ENCODE measurements at places on chromosomes 2 and 18.

DNA sequence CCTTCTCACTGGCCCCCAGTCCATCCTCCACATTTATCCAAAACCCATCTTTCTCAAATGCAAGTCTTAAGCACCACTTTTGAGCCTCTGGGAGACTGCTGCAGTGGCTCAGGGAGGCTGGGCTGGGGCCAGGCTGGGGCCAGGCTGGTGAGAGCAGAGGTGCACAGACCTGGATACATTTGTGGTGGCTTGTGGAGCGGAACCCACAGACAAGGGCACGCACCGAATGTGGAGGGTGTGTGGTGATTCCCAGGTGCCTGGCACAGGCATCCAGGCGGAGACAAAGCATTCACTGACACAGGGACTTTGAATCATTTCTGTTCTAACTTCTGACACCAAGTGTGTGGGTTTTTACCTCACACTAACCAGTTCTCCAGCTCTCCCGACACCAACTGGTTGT is 42.2 kb upstream of the MGAT4A start:
- DNase-seq, result no peak

DNA sequence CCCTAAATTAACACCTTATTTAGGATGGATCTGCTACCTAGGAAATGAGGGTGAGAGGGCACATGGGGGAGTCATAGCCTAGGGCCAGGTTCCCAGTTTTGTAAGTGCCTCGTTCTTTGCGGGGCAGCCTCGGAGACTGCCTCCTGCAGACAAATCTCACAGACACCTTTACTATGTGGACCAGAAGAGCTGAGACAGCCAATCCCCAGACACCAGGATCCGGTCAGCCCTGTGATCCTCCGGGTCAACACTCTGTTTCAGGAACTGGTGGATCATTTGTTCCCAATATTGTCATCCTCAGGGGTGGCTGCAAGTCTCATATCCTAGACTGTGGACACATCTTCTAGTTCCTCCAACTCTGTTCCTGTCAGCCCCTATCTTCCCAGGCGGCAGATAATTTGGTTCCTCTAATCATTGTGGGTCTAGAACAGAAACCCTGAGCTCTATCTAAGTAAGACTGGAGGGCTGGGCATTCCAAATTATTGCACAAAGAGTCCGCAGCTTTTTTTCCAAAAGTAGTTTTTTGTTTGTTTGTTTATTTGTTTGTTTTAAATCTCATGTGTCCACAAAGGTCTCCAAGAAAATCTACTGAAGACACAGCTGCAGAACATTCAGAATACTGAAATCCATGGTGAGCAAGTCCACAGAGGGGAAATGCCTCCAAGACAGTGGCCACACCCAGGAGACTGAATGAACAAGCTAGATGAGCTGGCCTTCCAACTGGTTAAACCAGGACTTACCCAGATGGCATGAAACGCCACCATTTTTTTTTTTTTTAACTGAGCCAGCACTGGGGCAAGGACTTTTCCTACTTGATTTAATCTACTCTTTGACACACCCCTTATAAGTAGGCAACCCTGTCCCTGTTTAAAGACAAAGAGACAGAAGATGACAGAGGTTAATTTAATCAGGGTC is 6.2 kb upstream of the GDF7 start:
- no peak for DNase-seq

GRCh38 chr2:25256488-25256875 is 85.2 kb downstream of the DNMT3A start:
- no peak for DNase-seq

GRCh38 chr2:234840336-234840735 is 111.5 kb upstream of the SH3BP4 start:
- DNase-seq, result no peak

- DNase-seq, result no peak
These were observed 2.5 kb upstream of the PER2 start for GRCh38 chr2:238290715-238291549.

DNA sequence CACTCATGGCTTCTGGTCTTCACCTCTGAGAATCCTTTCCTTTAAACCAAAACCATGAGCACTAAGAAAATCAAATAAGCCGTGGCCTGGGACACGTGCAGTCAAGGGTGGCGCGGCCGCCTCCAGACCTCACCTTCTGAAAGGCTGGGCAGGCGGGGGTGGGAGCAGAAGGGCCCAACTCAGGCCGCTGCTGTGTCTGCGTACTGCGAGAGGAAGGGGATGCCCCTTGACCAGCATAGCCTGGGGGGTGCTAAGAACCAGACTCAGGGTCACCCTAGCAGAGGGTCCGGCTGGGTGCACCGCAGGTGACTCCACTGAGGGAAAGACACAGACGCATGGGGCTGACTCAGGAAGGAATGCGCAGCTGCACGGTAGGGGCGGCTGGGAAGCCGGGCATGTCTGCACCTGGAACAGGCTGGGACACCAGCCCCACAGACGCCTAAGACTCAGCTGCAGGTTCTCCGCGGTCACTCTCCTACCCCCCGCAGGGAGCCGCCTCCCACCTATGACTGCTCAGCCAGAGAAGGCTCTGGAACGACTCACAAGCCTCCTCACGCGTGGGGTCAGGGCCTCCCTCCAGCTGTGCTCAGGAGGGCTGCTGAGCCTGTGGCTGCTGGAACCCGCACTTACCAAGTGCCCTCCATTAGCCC is 432.4 kb upstream of the MYT1L start:
- no peak for DNase-seq

GRCh38 chr2:75489721-75490120 is 71.0 kb downstream of the EVA1A start:
- no peak for DNase-seq

GRCh38 chr18:77151033-77151771 is 18.6 kb upstream of the MBP start:
- DNase-seq, result no peak

GRCh38 chr2:107817378-107817777 is 9.3 kb upstream of the RGPD4 start:
- DNase-seq, result no peak

GRCh38 chr18:49487711-49488310 is 777 bp upstream of the C18orf32 start:
- DNase-seq, result no peak

DNA sequence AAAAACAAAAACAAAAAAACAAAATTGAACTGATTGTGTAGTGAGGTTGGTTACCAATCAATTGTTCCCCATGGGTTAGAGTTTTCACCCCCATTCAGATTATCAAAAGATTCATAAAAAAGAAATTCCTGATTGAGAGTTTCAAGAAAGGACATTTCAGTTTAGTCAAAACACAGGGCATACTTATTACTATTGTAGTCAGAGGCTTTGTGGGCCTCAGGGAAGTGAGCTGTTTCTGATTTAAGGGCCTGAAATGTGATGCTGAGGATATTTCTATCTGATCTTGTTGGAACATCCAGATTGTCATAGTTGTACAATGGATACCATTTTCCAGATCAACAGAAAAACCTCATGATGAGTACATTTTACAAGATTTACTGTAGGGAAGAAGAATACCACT is 368.1 kb upstream of the NETO1 start:
- DNase-seq, result no peak

GRCh38 chr18:6821356-6821755 is 91.8 kb downstream of the ARHGAP28 start:
- no peak for DNase-seq

GRCh38 chr18:47815486-47816270 is 114.8 kb downstream of the SMAD2 start:
- DNase-seq, result no peak

DNA sequence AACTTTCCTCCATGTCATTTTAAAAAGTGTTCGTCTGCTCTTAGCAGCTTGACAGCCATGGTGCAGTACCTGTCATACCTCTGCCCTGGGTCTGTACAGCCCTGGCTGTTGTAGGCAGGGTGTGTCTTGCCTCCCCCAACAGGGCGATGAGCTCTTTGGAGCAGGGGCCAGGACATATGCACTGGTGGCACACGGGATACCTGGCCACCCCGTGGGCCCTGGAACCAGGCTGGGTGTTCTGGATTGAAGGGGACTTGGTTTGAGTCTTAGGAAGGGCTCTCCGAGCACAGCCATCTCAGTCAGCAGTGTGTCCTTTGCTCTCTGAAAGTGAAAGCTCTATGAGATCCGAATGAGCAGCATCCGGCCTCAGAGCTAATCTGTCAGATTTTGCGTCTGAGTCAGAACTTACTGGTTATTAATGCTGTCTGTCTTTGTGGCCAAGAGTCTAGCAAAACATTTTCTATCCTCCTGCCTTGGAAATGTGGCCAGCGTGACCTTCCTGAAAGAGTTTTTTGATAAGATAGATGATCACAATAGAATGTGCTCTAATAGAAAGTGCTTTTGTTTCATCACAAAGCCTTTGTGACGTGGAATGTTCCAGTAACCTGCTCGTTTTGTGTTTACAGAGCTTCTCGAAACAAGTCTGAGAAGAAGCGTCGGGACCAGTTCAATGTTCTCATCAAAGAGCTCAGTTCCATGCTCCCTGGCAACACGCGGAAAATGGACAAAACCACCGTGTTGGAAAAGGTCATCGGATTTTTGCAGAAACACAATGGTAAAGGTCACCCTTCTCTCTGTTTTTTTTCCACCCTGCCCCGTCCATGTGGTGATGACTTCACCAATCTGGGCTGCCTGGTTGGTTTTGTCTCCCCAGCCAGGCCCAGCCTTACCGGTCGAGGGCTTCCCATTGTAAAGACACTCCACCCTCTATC is 77.3 kb upstream of the RPL31 start:
- no peak for DNase-seq

- no peak for DNase-seq
These were observed 271.5 kb downstream of the AGAP1 start for GRCh38 chr2:235765181-235765820.

- DNase-seq, result no peak
These were observed 40.4 kb upstream of the ANKRD62 start for GRCh38 chr18:12053289-12053688.

GRCh38 chr2:231058761-231059550 is 2.3 kb downstream of the PSMD1 start:
- no peak for DNase-seq

DNA sequence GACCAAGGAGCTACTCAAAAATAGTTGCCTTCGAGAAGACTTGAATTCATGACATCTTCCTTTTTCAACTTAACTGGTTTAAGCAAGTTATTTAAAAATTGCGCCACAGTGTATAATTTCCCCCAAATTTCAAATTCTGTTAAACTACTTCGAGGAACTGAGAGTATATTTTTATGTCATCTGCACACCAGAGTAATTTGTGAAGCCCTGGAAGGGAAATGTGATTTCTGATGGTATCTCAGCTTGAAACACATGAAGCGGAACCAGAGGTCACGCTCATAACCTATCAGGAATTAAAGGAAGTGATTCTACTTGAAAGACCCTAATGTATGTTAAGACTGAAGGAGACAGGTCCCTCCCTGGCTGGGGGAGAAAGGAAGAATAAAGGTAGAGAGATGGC is 33.9 kb upstream of the DARS1 start:
- no peak for DNase-seq

DNA sequence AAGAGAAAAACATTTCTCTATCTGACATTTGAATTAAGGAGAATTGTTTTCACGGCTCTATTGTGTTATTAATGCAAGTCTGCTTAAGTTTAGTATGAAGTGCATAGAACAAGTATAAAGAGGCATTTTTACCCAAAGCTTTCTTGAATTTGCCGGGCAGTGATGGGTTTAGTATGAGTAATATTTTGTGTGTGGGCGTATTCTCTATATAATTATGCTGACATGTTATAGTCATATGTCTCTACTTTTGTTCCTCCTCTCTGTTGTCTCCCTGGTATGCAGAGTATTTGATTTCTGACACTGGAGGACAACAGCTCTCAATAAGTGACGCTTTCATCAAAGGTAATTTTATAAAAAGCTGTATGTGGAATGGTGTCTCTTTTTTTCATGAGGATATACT is 45.9 kb downstream of the PIKFYVE start:
- DNase-seq, result no peak

- no peak for DNase-seq
These were observed 5.3 kb upstream of the KCTD18 start for GRCh38 chr2:200515155-200515554.

GRCh38 chr18:57898506-57899124 is 95.5 kb upstream of the ATP8B1 start:
- DNase-seq, result no peak

GRCh38 chr18:2111456-2111855 is 459.8 kb downstream of the METTL4 start:
- no peak for DNase-seq

- DNase-seq, result no peak
These were observed 40.4 kb upstream of the MTIF2 start for GRCh38 chr2:55309446-55309845.

DNA sequence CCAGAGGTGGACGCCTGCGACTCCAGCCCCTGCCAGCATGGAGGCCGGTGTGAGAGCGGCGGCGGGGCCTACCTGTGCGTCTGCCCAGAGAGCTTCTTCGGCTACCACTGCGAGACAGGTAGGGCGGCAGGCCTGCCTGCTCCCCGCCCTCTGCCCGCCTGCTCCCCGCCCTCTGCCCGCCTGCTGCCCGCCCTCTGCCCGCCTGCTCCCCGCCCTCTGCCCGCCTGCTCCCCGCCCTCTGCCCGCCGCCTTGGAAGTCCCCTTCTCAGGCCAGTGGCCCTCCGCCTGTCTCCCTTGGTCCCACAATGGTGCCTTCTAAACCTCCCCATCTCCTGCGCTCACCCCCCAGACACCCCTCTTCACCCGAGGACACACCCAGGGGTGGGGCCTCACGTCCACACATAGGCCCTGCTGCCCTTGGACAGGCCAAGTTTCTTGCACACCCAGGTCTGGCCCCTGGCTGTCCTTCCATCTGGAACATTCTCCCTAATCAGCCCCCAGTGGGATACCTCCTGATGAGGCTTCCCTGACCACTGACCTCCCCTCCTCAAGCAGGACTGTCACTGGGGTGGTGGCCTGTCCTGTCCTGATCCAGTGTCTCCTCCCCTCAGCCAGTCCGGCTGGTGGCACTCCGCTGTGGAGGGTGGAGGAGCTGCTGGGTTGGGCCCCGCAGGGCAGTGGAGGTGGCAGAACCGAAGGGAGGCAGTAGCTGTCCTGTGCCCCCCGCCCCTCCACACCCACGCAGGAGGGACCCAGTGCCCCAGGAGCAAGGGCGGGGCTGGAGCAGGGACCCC is 37.9 kb downstream of the MTERF4 start:
- peak; percentile 37 for DNase-seq

- DNase-seq, result no peak
These were observed 226.0 kb upstream of the NETO1 start for GRCh38 chr18:73093687-73094250.

DNA sequence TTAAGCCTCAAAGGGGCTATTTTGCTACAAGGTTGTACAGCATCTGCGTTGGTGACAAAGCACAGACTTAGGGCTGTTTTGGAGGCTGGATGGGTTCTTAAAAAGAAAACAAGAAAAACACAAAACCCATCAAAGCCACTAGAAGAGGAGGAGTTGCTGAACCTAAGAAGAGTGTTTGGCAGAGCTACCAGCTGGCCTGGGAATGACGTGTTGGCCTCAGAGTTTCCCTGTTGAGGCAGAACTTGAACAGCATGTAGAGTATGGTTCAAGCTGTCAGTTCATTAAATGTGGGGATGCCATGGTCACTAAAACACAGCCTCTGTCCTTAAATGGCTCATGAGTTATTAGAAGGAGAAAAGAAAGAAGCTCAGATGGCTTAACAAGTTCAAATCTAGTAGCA is 162.5 kb downstream of the TTC32 start:
- no peak for DNase-seq

- no peak for DNase-seq
These were observed 131.3 kb upstream of the CBLN2 start for GRCh38 chr18:72675394-72675793.
